Cortex of kidney (tissue), 1 donor: ENCODE measurements at places on chromosomes 5 and 9.

DNA sequence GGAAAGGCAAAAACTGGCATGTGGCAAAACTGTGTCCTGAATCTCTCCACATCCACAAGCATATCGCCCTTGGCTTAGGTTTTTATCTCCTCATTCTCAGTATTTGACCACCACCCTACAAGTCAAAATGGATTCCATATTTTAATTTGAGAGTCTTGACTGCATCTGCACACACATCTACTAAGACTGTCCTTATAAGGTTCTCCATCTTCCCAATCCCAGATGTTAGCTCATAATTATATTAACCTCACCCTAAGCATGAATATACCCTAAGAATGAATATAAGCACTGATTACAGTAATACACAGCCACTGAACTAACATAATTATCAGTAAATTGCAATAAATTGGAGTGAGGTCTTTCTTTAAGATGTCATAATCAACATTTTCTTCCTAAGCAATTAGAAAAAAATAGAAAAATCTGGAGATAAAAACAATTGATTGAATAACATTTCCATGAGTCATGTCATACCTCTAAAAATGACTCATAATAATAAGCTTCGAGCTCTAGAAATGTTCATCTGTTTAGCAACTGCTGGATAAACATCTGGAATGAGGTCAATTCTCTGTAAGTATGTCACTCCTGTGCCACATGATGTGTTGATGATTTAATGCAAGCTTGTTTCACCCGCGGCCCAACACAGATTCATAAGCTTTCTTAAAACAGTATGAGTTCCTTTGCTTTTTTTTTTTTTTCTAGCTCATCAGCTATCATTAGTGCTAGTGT is 39.9 kb upstream of the PAM start:
- no peak for DNase-seq

- DNase-seq = no peak
Observed at GRCh38 chr9:126395439-126396212, 69.0 kb downstream of the MVB12B start.

DNA sequence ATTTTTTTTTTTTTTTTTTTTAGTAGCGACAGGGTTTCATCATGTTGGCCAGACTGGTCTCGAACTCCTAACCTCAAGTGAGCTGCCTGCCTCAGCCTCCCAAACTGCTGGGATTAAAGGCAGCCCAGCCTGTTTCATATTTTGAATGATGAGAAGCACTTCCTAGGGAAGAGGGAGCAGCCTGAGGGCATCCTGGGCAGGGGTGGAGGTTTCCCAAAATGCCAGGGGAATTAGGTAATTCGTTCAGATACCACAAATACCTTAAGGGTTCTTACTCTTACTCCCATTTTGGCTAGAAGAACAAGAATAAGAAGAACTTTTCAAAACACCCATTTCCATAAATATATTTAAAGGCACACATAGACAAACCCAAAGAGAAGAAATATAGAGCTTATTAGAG is 29.5 kb upstream of the RAPGEF1 start:
- DNase-seq = no peak

GRCh38 chr5:37121465-37121864 is 127.7 kb downstream of the CPLANE1 start:
- no peak for DNase-seq
